ENCODE measurements at places on chromosomes 11 and 22.

DNA sequence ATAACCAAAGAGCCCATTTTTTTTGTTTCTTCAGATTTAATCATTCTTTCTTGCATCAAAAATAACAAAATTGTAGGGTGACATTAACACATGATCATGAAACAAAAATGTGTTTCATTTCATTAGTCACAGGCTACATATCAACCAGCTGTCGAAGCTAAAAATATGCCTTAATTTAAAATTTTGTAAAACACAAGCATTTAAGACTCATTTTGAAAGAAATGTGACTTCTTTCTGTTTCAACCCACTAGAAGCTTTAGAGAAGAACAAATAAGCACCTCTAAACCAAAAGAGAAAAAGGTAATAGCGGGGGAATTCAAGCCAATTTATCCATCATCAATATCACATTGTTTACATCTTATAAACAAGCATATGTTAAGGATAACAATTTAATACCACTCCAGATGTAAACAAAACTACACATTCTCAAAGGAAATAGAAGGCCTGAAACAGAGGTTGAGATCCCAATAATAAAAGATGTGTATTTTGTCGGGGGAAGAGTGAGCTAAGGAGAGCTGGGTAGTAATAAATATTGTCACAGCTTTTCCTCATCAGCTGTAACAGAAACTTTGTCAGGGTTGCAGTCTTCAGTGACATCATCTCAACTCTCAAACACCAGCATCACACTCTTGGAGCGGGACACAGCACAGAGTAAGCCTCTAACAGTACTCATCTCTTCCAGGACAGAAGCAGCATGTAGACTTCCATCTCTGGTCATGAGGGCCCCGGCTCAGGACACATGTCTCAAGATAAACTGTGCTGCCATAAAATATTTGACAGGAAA lies 42.0 kb downstream of the ALG9 start:
- no peak for DNase-seq

DNA sequence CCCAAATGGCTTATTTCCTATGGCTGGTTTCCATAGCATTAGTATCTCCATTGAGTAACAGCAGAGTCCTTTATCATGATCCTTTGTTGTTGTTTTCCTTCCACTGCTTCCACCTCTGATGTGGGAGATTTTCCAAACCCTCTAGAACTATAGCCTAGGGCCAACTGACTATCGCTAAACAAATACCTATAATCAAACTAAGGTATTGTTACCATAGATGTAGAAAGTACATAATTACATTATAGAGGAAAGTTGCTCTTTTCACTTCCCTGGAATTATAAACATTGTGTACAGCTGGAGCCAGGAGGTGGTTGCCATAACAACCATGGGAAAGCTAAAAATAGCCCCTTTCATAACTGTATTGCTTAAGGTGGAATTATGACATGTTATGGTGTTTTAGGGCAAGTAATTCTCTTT lies 47.0 kb upstream of the ALKBH3 start:
- DNase-seq, result no peak

- DNase-seq, result no peak
Observed at GRCh38 chr11:108524422-108524821, 26.2 kb upstream of the POGLUT3 start.

GRCh38 chr11:37755521-37755920 lies 1157.5 kb upstream of the RAG2 start:
- DNase-seq, result no peak

- no peak for DNase-seq
Observed at GRCh38 chr11:111605681-111606080, 3.4 kb downstream of the SIK2 start.

DNA sequence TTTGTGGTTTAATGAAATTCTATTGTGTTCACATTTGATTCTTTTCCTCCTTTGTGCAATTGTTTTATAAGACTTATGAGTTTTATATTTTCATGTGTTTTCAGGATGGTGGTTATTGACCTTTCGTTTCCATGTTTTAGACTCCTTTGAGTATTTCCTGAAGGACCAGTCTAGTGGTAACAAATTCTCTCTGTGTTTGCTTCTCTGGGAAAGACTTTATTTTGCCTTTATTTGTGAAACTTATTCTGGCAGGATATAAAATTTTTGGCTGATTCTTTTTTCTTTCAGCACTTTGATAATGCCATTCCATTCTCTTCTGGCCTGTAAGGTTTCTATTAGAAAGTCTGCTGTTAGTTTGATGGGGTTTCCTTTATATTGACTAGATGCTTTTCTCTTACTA lies 83.5 kb downstream of the ACER3 start:
- DNase-seq, result no peak

- DNase-seq, result no peak
Observed at GRCh38 chr22:42814215-42814614, 42.9 kb downstream of the ARFGAP3 start.

DNA sequence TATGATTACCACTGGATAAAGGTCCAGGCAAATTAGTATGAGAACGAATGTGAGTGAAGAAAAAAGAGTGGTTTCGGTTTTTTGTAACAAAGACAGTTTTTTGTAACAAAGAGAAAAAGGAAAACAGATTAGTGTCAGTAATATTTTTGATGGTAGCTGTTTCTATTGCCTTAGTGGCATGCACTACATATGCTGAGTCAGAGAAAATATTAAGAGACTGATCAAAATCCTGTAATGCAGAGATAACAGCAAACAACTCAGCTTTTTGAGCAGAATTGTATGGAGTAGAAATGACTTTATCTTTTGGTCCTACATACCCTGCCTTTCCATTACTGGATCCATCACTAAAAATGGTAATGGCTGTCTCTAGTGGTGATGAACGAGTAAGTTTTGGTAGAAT lies 22.7 kb upstream of the MTNR1B start:
- no peak for DNase-seq

DNA sequence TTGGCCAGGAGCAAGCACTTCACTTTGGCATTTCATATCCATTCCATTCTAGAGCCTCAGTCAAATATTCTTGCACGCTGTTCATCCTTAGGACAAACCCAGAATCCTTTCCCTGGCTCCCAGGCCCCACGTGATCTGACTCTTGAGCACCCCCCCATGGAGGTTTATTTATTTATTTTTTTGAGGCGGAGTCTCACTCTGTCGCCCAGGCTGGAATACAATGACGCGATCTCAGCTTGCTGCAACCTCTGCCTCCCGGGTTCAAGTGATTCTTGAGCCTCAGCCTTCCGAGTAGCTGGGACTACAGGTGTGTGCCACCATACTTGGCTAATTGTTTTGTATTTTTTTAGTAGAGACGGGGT lies 12.7 kb upstream of the TSGA10IP start:
- no peak for DNase-seq

- DNase-seq, result no peak
Observed at GRCh38 chr11:86062719-86063118, 6.2 kb downstream of the PICALM start.

DNA sequence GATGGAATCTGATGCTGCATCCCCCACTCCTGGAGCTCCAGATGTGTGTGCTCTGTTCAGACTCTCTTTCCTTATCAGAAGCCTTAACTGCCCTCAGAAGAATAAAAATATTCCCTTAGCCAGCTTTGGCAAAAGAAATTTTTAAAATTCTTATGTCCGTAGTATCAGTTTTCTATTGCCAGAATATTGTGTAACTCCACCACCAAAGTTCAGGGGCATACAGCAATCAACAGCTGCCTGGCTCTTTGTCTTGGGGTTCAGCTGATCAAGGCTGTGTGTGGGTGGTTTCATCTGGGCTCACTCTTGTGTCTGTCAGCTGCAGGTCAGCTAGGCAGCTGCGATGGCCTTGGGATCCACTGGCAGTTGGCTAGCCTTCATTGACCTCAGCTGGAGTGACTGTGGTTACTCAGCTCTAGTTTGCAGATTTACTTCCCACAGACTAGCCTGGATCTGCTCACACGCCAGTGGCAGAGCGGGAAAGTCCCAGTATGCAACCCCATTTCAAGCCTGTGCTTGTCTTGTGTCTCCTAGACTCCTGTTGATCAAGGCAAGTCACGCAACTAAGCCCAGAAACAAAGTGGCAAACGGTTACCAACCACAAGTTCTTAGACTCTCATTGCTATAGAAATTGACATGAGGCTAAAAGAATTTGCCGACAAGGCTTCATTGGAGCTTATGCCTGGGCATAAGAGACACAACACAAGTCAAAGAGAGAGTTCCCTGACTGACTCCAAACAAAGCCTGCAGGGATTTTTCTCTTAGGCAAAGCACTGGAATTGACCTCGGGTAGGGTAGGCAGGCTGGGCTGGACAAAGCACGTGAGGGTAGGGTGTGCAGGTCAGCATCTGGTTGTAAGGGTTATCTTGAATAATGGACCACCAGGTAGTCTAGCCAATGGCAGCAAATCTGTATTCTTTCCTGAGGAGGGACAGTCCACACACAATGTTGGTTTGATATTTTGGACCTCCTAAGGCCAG lies 7.5 kb downstream of the TMEM138 start:
- no peak for DNase-seq
